ENCODE measurements at places on chromosomes 1 and 21.

DNA sequence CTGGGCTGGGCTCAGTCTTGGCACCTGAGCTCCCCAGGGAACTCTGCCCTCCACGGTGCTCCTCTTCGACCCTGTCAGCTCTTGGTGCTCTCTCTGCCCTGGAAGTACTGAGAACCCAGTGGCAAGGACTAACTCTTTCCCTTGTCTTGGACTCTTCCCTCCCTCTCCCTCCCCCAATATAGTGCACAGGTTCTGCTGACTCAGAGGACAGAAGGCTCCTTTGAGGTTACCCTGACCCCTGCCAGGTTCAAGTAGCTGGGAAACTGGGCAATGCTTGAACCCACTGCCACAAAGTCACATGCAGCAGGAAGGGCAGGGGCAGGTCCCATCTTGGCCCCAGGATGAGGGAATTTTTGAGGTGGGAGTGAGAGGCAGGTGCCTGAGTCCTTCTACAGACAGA is 20.3 kb downstream of the KCNQ4 start:
- DNase-seq, result peak; percentile 39

GRCh38 chr21:36245649-36246048 is 74.3 kb upstream of the MORC3 start:
- DNase-seq, result no peak

- DNase-seq, result no peak
These were observed 2143.9 kb downstream of the MRPL39 start for GRCh38 chr21:23463365-23463764.

DNA sequence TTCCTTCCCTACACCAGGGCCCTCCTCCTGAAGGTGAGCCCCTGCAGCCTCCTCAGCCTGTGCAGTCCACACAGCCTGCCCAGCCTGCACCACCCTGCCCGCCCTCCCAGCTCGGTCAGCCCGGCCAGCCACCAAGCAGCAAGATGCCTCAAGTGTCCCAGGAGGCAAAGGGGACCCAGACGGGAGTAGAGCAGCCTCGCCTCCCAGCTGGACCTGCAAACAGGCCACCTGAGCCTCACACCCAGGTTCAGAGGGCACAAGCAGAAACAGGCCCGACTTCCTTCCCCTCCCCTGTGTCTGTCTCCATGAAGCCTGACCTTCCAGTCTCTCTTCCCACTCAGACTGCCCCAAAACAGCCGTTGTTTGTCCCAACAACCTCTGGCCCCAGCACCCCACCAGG is 38.8 kb downstream of the ZBTB17 start:
- no peak for DNase-seq

- no peak for DNase-seq
These were observed 1.5 kb downstream of the SPATA6 start for GRCh38 chr1:48470481-48470855.

GRCh38 chr1:217661407-217661806 is 30.3 kb downstream of the SPATA17 start:
- no peak for DNase-seq

GRCh38 chr21:28635541-28635940 is 357.1 kb downstream of the LTN1 start:
- DNase-seq, result no peak

- DNase-seq, result no peak
These were observed 24.3 kb downstream of the LDLRAP1 start for GRCh38 chr1:25567710-25568089.

GRCh38 chr21:35616090-35616489 is 444.2 kb downstream of the SETD4 start:
- peak; percentile 11 for DNase-seq

DNA sequence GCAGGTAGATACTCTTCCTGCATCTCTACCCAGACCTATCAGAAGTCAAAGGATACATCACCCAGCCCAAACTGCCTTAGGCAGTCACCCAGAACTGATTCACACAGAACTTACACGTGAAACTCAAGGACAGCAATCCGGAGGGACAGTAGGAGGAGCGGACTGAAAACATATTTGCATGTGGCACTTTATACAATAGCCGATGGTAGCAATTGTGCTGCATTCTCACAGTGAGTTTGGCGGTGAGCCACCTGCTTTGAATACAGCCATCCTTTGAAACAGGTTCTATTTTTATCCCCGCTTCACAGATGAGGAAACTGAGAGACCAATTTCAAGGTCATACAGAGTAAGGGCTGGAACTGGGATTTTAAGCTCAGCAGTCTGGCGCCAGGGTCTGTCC is 69.5 kb downstream of the EDEM3 start:
- DNase-seq, result peak; percentile 95

- no peak for DNase-seq
These were observed 625.8 kb upstream of the ADGRL2 start for GRCh38 chr1:81174811-81175476.

- no peak for DNase-seq
These were observed 25.5 kb upstream of the GRHL3 start for GRCh38 chr1:24293392-24294227.

DNA sequence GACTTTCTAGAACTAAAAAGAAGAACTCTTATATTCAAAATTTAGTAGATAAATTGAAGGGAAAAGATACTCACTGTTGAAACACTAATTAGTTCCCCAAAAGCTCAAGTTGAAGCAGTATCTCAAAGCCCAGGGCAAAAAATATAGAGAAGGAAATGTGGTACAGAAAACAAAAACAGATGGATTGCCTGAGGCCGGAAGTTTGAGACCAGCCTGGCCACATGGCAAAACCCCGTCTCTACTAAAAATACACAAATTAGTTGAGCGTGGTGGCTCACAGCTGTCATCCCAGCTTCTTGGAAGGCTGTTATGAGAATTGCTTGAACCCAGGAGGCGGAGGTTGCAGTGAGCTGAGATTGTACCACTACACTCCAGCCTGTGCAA is 36.0 kb downstream of the FAM177B start:
- peak; percentile 87 for DNase-seq

DNA sequence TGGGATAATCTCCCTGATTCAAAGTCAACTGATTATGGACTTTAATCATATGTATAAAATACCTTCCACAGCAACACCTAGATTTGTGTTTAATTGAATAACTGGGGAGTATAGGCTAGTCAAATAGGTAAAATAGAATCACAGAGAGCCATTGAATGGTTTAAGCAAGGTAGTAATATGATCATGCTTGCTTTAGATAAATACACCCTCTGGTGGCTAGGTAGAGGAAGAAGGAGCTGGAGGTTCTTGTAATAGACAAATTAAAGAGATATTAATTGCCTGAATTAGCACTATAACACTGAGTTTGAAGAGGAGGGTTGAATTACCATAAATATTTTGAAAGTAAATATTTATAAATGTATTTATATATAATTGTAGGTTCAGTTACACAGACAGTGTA is 40.3 kb downstream of the DIRAS3 start:
- DNase-seq, result no peak

DNA sequence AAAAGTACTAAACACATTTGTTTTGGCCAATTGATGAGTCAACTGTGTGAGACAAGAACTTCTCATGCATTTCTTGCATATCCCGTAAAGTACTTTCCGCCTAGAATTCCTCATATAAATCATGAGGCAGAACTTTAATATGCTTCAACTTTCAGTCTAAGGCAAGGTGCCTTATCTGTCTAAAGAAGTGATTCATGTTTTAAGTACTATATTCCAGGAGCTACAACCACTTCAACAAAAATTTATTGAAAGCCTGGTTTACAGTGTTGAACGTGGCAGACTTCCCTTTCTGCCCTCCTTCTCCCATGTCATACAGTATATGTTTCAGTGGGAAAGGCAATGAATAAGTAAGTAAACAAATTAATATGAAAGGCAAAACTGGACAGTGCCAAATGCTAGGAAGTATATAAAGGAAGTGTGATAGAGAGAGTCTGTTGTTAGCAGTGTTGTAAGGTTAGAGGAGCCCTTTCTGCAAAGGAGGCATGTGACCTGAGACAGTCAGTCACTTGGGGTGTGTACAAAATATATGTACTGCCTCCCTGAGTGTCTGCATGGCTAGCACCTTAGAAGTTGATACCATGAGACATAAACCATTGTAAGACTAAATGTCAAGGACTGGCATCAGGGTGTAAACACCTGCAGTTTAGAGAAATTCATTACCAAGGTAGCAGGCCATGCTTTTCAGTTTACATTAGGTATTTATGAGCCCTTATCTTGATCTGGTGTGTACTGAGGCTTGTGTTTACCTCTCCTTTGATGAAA is 362.2 kb downstream of the SRGAP2C start:
- no peak for DNase-seq

DNA sequence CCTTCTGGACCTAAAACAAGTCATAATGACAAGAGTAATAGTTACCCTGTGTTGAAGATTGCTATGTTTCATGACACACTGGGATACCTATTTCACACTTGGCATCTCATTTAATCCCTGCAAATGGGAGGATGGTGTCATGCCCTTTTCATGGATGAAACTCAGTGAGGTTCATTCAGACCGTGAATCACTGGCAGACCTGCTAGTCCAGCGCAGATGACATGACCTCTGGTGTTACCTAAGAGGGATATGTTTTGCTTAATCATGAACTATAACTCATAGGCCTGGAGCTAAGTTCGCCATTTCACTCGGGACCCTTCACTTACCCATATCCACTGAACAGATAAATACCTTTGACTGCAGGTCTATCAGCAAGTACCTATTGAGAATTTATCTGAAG is 286.6 kb upstream of the FMN2 start:
- DNase-seq, result no peak

- no peak for DNase-seq
These were observed 81.0 kb downstream of the HIVEP3 start for GRCh38 chr1:41837691-41838090.

DNA sequence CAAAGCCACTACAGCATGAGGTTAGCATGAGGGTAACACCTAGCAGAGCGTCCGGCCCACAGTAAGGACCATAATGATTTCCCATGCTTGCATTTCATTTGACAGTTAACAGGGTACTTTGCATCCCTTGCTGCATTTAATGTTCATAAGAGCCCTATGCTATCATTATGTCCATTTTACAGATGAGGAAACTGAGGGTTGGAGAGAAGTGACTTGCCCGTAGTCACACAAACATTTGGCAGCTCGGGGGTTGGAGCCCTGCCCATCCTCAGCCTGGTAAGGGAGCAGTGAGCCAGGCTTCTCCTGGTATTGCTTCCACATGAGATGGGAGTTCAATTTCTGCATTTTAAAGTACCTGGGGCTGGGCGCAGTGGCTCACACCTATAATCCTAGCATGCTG is 16.5 kb upstream of the EPHB2 start:
- no peak for DNase-seq

- no peak for DNase-seq
These were observed 572.0 kb downstream of the PTPRU start for GRCh38 chr1:29808141-29808995.

DNA sequence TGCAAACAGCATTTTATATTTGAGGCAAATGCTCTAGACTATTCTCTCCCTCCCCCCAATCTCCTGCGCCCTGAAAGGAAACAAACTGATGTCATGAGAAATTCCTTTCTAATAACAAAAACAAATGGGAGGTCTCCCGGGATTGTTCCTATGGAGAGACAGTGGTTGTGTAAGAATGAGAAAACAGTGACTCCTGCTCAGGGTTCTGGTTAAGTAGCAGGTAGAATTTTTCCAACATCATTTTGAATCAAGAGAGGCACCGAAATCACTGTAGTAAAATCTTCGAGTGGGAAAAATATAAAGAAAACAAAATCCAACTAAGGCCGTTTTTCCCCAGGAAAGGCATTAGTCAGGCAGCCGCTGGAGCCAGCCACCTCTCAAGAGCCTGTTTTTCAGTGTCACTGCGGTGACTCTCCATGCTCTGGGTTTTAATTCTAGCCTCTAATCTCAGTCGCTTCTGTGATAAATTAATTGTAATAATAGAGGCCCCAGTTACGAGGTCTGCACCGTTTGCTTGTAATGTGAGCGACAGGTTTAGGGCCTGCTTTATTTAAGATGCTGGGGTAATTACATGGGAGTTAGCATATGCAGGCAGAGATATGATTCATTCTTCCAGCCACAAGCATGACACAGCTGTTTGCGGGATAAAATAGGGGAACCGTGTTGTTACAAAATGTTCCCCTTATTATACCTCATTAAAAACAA is 80.3 kb downstream of the RNF220 start:
- no peak for DNase-seq

DNA sequence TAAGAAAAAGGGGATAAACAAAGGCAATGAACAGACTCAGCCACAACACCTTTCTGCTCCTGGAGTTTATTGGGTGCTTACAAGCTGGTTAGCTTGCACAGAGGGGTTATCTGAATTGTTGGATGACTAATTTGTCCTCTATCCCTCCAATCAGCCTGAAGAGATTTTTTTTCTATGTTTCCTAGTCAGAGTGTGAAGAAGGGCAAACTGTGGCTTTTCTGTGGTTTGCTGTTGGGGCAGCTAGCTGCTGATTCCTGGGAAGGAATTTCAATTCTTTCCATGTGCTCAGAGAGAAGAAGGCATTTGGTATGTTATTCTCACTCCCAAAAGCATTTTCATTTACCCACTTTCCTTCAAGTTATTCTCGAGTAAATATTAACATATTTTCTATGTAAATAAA is 48.6 kb downstream of the PCP4 start:
- DNase-seq, result no peak

DNA sequence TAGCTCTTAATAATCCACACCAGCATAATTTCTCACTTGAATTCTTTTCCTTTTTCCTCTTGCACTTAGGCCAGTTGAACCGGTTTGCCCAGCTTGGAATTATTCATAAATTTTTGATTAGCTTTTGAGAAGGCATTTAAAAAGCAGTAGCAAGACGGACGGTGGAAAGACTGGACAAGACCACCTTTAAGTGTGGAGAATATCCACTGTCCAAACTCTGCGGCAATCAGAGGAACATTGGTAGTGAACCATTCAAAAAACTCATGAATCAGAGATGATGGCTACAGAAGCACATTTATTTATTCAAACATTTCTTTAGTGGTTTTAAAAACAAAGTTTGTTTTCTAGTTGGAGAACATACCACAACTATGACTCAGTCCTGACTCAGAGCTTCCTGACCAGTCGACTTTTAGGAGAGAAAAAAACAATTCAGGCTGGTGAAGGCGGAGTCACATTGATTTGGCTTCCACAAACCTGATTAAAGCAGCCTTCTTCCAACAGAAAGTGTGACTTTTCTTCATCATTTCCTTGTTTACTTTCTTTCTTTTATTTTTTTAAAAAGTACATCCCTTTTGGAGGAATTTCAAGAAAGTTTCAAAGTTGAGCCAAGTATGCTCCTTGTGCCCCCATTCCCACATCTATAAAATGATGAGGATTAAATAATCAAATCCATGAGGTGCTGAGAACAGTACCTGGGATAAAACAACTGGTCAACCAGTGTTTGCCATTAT is 128.8 kb downstream of the ADSS2 start:
- peak; percentile 26 for DNase-seq

GRCh38 chr1:118023199-118023598 is 93.7 kb downstream of the WDR3 start:
- no peak for DNase-seq

- no peak for DNase-seq
These were observed 25.4 kb upstream of the B3GALT5 start for GRCh38 chr21:39587376-39587775.

DNA sequence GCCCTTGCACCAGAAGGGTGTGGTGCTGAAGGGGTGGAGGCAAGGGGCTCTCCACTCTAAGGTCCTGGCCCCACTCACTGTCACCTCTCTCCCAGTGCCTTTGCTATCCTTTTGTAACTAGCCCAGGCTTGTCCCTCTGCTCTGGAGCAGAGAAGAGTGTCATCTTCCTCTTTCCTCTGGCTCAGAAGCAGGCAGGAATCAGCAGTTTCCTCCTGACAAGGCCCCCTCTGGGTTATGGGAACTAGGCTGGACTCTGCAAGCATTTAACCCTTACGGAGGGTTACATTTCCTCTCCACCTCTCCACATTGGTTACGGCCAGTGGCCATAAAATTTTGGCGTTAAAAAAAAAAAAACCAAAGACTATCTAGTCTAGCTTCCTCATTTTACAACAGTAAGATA is 30.4 kb downstream of the PLXNA2 start:
- DNase-seq, result no peak

- no peak for DNase-seq
These were observed 7.0 kb downstream of the CLCN6 start for GRCh38 chr1:11813021-11813420.

Measured in RPMI8226 (cell line).